ENCODE measurements at places on chromosomes 3 and 15.

DNA sequence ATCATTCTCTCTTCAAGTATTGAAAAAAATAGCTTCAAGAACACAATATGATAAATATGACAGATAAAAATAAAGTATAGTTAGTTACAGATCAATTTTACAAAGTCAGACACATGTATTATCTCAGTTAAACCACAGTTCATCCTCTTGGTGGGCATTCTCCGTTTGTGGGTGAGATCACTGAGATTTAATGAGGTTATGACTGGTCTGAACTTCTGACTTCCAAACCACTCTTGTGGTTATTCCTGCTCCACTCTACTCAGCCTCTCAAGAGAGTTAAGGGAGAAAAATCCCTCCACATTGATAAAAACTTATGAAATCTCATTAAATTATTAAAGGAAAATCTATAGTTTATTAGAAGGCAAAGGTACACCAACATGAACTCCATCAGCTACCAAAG is 229.9 kb upstream of the LRTM1 start:
- DNase-seq, result no peak

DNA sequence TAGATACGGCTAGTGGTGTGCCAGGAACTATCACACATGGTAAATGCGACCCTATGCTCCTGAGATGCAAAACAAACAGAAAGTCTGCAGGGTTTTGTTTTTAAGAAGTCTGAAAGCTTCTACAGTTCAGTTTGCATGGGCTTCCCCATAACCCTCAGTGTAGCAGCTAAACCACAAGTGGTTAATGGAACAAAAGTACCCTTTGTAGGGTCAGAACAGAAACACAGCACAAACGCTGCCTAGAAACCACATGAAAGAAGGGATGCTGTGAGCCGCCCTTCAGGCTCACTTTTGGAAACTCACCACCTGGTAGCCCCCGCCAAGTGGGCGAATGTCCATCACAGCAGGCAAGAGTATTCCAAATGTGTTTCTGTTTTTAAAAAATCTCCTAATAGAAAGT is 46.2 kb downstream of the CTDSPL start:
- no peak for DNase-seq

DNA sequence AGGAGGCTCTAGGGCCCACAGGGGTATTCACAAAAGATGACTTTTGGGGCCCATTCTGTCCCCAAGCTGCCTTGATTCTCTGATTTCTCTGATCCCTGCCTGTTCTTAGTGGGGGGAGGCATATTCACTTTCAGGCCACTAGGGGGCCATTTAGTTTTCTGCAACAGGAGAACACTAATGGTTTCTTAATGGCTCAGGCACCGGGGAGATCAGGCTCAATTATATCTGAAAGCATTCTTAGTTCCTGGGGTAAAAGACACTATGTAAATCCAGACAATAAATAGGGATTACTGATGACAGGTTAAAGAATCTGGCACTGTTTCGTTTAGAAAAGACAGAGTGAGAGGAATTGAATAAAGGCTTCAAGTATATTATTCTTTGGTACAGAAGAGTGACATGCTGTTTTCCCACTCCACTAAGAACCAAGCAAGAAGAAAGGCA is 2.5 kb upstream of the INAFM2 start:
- DNase-seq, result peak; percentile 26

- no peak for DNase-seq
Observed at GRCh38 chr3:178736300-178736699, 200.1 kb downstream of the KCNMB2 start.

DNA sequence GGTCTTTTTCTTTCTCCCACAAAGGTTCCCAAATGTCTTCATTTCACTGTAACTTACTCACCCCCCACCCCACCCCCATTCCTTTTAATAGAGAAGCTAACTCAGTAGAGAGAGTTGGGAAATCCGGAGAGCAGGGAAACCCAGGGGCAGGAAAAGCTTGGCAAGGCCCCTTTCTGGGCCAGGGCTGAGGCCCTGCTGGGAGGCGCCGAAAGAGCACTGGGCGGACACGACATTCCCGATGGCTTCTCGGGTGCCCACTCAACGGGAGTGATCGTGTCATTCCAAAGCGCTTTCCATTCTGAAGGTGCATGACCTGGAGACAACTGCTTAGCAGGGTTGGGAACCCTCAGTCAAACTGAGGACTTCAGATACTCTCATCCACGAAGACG is 1.6 kb upstream of the DALRD3 start:
- no peak for DNase-seq

GRCh38 chr15:70146771-70147170 is 49.1 kb upstream of the TLE3 start:
- DNase-seq, result no peak

- no peak for DNase-seq
Observed at GRCh38 chr15:92576597-92577200, 78.9 kb downstream of the FAM174B start.

DNA sequence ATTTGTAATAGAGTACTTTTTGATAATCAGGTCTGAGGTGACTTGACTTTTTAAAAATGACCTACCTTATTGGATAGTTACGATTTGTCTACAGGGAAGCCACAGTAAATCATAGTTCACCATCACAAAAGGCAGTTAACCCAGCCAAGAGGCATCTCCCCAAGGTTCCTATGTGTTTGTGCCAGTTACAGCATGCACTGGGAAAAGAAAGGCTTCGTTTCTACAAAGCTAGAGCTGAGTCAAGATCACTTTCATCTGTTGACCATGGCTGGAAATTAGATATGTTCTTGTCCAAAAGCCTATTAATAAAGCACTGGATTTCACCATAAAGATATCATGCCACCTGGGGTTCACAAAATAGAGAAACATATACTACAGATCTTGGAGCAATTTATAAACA is 139.9 kb downstream of the GREM1 start:
- no peak for DNase-seq

- DNase-seq, result peak; percentile 21
Observed at GRCh38 chr3:160686955-160687535, 10.1 kb downstream of the ARL14 start.

- DNase-seq, result no peak
Observed at GRCh38 chr3:108251265-108251664, 29.0 kb upstream of the IFT57 start.

GRCh38 chr3:57803647-57804081 is 47.6 kb downstream of the SLMAP start:
- DNase-seq, result peak; percentile 67

GRCh38 chr3:154120961-154121700 is at the start of gene ARHGEF26:
ARHGEF26 (plus strand) TSS chr3:154121390; CDS start chr3:154121993, 603 bp downstream.
- DNase-seq, result peak; percentile 67

DNA sequence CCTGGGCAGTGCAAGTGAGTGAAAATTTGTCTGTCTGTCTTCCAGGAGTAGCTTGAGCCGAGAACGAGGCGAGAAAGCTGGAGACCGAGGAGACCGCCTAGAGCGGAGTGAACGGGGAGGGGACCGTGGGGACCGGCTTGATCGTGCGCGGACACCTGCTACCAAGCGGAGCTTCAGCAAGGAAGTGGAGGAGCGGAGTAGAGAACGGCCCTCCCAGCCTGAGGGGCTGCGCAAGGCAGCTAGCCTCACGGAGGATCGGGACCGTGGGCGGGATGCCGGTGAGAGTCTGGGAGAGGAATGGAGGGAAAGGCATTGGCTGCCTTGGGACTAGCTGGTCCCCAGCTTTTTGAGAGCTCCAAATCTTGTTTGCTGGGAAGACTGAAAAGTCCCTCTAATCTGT is 10.2 kb upstream of the FAM131A start:
- DNase-seq, result no peak

GRCh38 chr3:22537560-22537959 is 665.6 kb upstream of the UBE2E2 start:
- DNase-seq, result no peak

DNA sequence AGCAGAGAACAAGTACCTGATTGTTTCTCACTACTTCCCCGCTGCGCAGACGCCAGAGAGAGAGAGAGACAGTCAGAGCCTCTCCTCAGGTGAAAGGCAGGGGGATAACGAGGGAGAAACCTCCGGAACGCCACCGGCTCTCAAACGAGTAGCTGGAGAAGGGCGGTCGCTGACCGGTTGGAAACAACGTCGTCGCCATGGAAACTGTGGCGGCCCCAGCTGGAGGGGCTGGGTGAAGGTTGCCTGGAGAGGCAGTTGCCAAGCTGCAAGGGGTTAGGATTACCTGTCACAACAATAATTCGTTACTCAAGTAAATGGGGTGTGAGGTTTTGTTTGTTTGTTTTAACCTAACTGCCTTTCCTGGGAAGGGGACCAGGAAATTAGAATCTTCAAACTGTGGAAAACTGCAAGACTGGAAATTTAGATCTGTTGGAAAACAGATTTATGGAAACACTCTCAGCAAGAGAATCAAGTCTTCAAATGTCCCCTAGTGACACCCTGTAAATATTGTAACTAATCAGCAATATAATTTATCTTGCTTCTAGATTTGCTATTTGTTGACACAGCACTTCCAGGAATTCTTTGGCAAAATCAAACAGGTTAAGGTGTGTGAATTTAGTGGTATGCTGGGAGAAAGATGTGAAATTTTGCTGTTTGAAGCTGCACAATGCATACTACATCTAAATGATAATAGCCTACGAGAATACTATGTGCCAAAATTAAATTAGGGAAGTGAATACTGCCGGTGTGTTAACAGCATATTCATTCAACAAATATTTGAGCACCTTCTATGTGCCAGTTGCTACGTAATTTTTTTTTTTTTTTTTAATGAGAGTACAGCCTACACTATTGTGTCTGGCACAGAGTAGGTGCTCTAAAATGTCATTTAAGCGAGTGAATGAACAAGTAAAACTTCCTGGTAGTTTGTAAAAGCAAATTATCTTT is at the start of gene DNAH12:
Gene DNAH12 (minus strand): TSS at position 164 of the 945 bp plus-strand sequence. CDS start 1,474 bp downstream, outside the sequence.
- DNase-seq, result peak; percentile 4

DNA sequence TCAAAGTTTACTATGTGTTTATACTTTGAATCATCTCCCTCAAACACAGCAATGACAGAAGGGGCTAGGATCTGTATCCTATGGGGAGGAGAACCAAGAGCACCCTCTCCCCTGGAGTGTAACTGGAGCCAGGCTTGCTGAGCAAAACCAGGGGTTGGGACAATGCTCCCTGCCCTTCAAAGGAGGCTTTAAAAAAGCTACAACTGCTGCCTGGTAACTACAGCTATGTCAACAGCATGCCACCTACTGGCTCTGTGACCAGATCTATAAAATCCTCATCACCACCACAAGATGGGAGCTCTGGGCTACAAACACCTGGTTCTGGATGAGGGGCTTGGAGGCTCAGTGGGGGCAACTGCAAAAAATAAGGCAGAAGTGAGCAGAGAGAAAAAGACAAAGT is 61.9 kb downstream of the ANO10 start:
- no peak for DNase-seq

- no peak for DNase-seq
Observed at GRCh38 chr3:125032100-125032643, 23.6 kb downstream of the HEG1 start.

DNA sequence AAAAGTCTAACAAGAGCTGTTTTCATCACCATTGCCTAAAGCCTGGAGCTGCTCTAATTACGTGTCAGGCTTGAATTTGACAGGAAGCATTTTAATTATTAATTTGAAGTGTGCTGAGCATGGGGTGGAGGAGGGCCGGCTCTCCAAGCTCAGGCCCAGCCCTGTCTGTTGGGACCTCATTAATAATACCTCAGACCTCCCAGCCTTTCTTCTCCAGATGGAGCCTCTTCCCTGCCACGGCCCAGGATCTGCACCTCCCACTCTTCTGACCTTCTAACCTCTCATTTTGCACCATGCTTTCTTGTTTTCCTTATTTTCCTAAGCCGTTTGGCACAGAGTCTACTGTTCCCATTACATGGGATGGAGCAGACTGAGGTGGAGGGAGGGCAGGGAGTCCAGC is 30.0 kb downstream of the INSYN1 start:
- DNase-seq, result no peak

GRCh38 chr3:139642996-139643395 is 34.8 kb downstream of the NMNAT3 start:
- DNase-seq, result no peak

DNA sequence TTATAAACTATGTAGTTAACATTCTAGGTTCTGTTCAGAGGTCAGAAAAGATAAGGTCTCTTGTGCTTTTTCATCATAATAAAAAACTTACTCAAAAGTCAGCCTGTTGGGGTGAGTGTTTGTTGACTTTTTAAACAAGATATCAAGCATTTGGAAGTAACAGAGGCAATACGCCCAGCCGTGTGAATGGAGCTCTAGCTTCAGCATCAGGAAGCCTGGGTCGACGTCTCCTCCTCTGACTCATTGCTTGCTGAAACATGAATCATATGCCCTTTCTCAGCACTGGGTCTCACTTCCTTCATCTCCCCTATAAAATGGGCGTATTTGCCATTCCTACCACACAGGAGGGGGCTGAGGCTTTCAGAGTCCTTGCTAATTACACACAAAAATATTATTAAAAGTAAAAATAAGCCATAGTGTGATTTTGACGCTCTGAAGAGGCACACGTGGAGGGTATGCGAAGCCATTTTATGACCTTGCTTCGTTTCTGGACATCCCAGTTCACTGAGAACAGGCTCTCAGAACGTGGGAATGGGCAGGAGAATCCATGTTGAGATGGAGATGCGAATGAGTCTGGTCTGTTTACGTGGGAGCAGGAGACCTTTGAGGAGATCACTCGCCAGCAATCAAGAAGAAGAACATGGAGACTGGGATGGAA is 220.8 kb upstream of the TPRG1 start:
- DNase-seq, result no peak

DNA sequence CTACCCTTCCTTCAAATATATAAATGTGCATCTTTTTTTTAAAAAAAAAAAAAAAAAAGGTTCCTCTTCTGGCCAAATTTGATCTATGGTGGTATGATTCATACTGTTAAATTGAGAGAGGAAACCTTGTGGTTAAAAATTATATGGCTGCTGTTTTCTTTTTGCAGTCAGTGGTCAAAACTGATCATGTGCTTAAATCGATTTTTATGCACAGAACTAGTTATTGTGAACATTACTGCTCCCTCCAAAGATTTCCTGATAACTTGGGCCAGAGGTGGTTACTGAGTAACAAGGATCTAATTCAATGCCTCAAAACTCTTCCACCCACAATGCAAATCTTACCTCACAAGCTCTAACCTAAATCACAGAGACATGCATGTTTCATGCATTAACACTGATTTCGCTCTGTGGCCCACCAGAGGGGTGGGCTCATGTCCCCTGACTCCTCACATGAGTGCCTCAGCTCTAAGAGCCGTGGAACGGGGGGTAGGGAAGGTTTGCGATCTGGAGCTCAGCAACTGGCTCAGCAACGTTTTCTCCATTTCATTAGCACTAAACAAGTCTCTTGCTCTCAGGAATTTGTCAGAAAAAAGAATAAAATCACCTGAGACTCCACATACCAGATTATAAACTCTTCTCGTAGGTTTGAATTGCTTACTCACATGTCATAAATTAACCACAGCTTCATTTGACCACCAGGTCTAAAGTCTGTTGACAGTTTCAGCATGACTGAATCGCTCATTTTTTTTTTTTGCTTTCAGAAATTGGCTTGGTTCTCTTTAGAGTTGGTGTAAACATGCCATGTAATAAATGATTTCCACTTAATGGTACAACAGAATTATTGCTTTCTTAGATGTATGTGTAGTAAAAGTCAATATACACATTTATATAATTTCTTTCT is 280.4 kb downstream of the CD47 start:
- DNase-seq, result no peak

DNA sequence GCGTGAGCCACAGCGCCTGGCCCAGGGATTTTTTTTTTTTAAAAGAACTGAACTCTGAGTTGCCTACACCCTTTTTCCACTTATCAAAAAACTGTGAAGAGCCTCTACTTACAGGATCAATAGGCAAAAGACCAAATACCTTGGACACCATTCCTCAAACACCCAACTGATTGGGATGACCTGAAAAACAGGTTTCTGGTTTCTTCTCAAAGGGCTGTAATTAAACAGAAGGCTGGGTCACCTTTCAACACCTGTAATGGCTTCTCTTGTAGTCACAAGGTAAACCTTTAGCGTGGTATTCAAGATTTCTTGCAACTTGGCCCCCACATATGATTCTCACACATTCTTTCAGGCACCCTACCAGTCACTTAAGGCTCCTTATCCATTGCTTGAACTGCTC is 38.4 kb upstream of the PLXND1 start:
- DNase-seq, result no peak

Measured in DMS 273 treated with DMSO at 0.1 percent for 48 hours (cell line).